Activated naive CD4-positive, alpha-beta T cell treated with anti-CD3 and anti-CD28 coated beads for 36 hours (primary cell): ENCODE measurements at places on chromosomes 2 and 18. TPM values are rescaled to one million over a fixed set of nuclear protein-coding genes. Genes with fewer than 3 reads are reported as not detected.

- no peak overlapping the region for H3K27ac ChIP-seq
- H3K4me1 ChIP-seq = no peaks in the 10 kb centered on the region
- no peak for DNase-seq
- no peaks in the 10 kb centered on the region for H3K27me3 ChIP-seq
- H3K36me3 ChIP-seq = no peaks in the 10 kb centered on the region
These were observed 217.6 kb downstream of the BABAM2 start for GRCh38 chr2:28108143-28108542.

- no peaks in the 10 kb centered on the region for H3K4me1 ChIP-seq
- no peak for DNase-seq
- H3K27ac ChIP-seq = no peak overlapping the region
- H3K27me3 ChIP-seq = peaks cover 4% of the 10 kb centered on the region
These were observed 15.6 kb downstream of the PARD3B start for GRCh38 chr2:204560902-204561301.

- DNase-seq = no peak
- H3K27ac ChIP-seq = no peak overlapping the region
- no peaks in the 10 kb centered on the region for H3K36me3 ChIP-seq
- H3K27me3 ChIP-seq = peaks cover 4% of the 10 kb centered on the region
- peaks cover 7% of the 10 kb centered on the region for H3K4me1 ChIP-seq
These were observed 80.5 kb upstream of the ITPRID2 start for GRCh38 chr2:181810823-181811695.

DNA sequence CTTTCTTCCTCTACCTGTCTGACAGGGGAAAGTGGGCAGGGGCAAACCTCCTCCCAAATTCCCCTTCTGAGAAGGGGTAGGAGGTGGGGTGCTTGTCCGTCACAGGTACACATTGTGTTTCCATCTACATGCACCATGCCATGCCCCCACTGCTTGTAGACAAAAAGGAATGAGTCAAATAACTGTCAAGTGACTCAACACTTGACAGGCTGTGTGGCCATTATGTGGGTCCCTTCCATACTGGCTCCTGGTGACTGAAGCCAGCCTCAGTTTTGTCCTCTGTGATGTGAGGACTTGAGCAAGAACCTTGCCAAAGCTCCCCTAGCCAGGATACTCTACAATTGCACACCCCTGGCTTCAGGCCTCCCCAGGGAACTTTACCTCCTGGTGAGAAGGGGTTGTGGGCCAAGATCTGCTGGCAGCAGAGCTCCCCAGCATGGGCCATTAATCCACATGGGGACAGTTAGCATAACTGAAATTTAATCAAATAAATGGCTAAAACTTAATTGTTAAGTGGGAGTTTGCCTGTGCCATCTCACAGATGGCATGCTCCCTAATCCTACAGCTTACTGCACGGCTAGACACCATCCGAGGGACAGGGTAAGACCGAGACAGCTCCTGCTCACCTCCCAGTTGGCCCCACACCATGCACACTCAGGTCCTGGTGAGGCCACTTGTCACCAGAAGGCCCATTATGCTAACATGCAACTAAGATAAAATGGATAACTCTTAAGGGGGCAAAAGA is 140.2 kb downstream of the BCL11A start:
- peaks cover 5% of the 10 kb centered on the region for H3K27me3 ChIP-seq
- no peaks in the 10 kb centered on the region for H3K36me3 ChIP-seq
- DNase-seq = no peak
- no peaks in the 10 kb centered on the region for H3K4me1 ChIP-seq
- H3K4me3 ChIP-seq = no peak overlapping the region

DNA sequence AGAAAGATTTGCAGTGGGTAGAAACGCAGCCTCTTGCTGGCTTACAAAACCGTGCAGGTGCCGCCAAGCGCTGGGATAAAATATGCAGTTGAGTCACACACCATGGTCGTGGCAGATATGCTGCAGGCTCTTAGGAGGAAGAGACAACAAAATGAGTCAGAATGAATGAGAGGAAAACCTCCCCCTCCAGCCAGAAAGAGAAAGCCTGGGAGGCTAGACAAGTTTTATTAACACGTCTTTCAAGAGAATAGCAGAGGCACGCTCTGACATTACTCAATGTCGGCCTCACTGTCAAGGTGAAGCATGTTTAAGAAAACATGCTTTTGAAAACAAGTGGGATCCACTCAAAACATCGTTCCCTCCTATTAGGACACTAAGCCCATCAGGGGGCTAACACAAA is 37.1 kb upstream of the ZCCHC2 start:
- H3K36me3 ChIP-seq = peaks cover under 1% of the 10 kb centered on the region
- H3K27ac ChIP-seq = no peak overlapping the region
- DNase-seq = no peak
- H3K4me3 ChIP-seq = no peak overlapping the region
- peaks cover 6% of the 10 kb centered on the region for H3K27me3 ChIP-seq

DNA sequence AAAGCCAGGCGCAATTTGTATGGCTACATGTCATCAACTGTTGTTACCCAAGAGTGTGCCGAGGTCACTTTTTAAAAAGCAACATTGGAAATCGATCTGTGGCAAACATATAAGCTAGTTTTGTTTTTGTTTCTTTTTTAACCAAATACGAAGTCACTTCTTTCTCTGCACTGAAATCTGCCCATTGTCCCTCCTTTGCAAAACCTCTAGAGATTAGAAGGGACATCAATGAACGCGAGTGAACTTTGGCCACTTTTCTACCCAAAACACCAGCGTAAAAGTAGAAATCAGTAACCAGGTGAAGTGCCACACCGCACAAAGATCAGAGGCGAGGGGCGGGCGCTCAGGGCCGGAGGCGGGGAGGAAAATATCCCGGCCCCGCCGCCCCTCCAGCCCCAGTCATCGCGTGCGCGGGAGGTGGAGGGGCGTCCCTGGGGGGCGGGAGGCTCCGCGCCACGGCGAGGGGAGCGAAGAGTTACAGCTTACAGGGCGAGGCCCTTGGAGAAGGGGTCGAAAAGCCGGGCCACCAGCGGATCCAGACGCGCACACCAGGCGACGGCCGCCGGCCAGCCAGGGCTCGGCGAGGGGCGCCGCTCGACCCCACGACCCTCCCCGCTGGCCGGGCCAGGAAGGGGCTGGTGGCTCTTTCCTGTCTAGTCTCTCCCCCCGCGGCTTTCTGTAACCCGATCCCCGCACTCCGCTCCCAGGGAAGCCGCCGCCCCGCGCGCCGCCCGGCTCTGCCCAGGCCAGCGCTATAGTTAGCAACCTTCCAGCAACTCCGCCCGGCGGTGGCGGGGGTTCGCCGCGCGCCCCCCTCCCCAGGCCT is 993 bp downstream of the RBMS1 start:
- no peaks in the 10 kb centered on the region for H3K27me3 ChIP-seq
- no peaks in the 10 kb centered on the region for H3K36me3 ChIP-seq
- peak overlapping the region; percentile 93 for H3K27ac ChIP-seq

DNA sequence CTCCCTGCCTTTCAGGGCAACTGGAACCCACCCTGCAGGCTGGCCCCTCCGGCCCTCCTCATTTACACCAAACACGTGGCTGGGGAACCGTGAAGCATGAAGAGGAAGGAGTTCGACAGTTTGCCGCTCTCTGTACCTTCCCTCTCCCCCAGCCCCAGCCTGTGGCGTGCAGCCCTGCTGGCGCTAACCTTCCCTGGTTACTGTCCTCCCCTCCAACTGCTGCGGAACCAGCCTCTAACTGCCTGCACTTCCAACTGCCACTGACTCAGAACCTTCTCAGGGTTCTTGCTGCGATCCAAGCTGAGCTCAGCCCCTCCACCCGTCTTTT is 19.2 kb upstream of the GNAL start:
- peaks cover 2% of the 10 kb centered on the region for H3K27me3 ChIP-seq
- no peak overlapping the region for H3K27ac ChIP-seq
- no peak overlapping the region for H3K4me3 ChIP-seq
- no peak for DNase-seq

DNA sequence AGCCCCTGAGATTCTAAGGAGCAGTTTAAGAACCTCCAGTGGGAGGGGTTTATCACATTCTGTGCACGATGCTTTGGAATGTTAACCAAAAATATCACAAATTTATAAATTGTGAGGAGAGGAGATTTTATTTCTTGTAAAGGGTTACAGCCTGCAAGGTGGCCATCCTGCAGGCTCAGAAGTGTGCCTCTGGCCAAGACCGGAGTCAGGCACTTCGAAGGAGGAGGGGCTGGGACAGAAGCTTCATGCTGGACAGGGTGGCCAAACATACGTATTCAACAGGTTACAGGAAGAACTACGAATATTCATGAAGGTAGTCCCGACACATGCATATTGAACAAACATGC is 144.1 kb upstream of the NCK2 start:
- no peak overlapping the region for H3K4me3 ChIP-seq
- H3K27ac ChIP-seq = no peak overlapping the region
- H3K4me1 ChIP-seq = peaks cover 11% of the 10 kb centered on the region
- H3K36me3 ChIP-seq = no peaks in the 10 kb centered on the region

- peak; percentile 16 for DNase-seq
- no peak overlapping the region for H3K4me3 ChIP-seq
- no peaks in the 10 kb centered on the region for H3K27me3 ChIP-seq
- H3K36me3 ChIP-seq = no peaks in the 10 kb centered on the region
These were observed 214.0 kb downstream of the CYP26B1 start for GRCh38 chr2:71933467-71934319.

DNA sequence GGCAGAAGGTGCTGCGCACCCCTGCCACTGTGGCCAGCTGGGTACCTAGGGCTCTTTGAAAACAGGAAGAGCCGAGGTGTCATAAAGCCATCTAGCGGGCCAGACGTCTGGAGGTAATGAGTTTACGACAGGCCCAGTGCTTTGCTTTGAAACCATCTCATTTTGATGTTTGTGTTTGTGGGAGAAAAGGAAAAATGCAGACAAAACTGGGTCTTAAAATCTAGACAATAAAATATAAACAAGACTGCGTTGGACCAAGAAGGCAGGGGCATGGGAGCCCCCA is 3.2 kb downstream of the HOXD9 start:
- no peak overlapping the region for H3K27ac ChIP-seq
- H3K27me3 ChIP-seq = peaks cover 63% of the 10 kb centered on the region
- no peak for DNase-seq
- H3K4me1 ChIP-seq = peaks cover 21% of the 10 kb centered on the region

DNA sequence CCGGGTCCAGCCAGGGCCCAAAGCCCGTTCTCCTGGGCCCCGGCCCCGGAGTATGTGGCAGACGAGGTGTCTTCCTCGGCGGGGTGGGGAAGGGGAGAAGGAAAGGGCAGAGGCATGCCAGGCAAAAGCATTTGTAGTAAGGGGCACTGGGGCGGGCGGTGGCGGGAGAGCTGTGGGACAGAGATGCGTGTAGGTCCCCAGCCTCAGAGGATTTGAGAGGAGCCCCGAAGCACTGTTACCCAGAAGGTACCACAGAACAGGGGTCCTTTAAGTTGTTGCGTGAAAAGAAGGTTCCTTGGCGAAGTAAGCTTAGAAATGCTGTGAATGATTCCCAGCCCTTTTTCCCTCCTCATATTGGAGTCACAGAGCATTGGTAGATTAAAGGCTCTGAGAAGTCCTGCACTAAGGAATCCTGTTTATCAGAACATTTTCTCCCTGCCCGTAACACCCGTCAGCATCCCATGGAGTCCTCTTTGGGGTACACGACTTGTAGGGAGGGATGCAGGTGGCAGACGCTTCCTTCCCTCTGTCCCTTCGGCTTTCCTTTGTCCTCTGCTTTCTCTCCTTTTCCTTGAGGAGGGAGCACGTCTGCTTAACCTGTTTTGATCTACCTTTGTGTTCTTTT is 12.5 kb downstream of the GAREM2 start:
- peaks cover 14% of the 10 kb centered on the region for H3K4me1 ChIP-seq
- H3K4me3 ChIP-seq = peak overlapping the region; percentile 72
- H3K36me3 ChIP-seq = no peaks in the 10 kb centered on the region

DNA sequence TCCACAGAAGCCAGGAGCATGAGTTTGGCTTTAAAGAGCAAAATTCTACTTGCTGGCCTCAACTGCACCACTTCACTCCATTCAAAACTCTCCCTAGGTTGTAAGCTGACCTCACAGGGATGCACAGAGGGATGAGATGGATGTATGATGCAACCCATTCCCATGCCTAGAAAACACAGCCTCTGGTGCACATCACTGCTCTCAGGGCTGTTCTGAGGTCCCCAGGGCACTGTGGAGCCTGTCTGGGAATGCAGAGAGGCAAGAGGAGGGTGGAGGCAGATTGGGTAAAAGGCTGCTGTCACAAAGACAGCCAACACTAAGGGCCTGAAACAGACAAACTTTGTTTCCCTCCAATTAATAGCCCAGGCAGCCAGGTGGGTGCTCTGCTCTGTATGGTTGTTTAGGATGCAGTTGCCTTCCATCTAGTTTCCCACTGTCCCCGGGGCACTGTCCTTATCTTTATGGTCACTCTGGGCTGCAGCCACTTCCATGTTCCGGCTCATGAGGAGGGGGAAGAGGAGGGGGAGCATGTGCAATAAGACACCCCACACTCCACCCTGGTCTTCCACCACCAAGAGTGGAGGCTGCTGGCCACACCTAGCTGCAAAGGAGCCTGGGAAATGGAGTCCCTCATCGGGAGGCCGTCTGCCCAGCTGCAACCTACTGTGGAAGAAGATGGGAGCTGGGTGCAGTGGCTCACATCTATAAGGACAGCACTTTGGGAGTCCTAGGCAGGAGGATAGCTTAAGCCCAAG is 7.0 kb downstream of the GPR45 start:
- no peaks in the 10 kb centered on the region for H3K4me1 ChIP-seq
- H3K36me3 ChIP-seq = no peaks in the 10 kb centered on the region
- no peak overlapping the region for H3K27ac ChIP-seq
- no peak overlapping the region for H3K4me3 ChIP-seq
- peaks cover 2% of the 10 kb centered on the region for H3K27me3 ChIP-seq

DNA sequence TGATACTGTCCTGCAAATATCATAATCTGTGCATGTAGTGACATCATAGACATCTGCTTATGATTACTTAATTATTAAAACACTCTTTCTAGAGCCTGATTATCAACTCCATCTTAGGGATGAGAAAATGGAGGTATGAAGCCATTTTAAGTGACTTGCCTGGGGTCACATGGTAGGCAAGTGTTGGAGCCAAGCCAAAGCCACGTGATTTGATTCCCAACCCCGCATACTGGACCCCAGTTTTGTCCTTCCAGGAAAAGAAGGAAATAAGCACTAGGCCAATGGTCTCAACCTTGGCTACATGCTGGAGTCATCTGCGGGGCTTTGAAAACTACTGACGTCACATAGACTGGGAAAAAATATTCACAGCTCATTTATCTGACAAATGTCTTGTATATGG is 19.6 kb upstream of the SEH1L start:
- no peaks in the 10 kb centered on the region for H3K4me1 ChIP-seq
- DNase-seq = no peak
- H3K36me3 ChIP-seq = no peaks in the 10 kb centered on the region
- H3K27ac ChIP-seq = no peak overlapping the region
- no peak overlapping the region for H3K4me3 ChIP-seq
- H3K27me3 ChIP-seq = no peaks in the 10 kb centered on the region

The SOCS6 gene
- total RNA-seq = 0.42 TPM

The DSG1 gene
- not detected for total RNA-seq

The CXCR1 gene
- not detected for total RNA-seq

The SLC9A2 gene
- 0.07 TPM for total RNA-seq

The CDH2 gene
- total RNA-seq = not detected
